ENCODE measurements at places on chromosomes 5 and 9.

- DNase-seq: no peak
These were observed 94.0 kb downstream of the RAPGEF6 start for GRCh38 chr5:131541071-131541470.

DNA sequence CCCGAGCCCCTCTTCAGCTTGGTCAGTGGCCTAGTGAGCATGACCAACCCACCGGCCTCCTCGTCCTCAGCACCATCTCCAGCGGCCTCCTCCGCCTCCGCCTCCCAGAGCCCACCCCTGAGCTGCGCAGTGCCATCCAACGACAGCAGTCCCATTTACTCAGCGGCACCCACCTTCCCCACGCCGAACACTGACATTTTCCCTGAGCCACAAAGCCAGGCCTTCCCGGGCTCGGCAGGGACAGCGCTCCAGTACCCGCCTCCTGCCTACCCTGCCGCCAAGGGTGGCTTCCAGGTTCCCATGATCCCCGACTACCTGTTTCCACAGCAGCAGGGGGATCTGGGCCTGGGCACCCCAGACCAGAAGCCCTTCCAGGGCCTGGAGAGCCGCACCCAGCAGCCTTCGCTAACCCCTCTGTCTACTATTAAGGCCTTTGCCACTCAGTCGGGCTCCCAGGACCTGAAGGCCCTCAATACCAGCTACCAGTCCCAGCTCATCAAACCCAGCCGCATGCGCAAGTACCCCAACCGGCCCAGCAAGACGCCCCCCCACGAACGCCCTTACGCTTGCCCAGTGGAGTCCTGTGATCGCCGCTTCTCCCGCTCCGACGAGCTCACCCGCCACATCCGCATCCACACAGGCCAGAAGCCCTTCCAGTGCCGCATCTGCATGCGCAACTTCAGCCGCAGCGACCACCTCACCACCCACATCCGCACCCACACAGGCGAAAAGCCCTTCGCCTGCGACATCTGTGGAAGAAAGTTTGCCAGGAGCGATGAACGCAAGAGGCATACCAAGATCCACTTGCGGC, 1.8 kb downstream of the EGR1 start:
- no peak for DNase-seq

DNA sequence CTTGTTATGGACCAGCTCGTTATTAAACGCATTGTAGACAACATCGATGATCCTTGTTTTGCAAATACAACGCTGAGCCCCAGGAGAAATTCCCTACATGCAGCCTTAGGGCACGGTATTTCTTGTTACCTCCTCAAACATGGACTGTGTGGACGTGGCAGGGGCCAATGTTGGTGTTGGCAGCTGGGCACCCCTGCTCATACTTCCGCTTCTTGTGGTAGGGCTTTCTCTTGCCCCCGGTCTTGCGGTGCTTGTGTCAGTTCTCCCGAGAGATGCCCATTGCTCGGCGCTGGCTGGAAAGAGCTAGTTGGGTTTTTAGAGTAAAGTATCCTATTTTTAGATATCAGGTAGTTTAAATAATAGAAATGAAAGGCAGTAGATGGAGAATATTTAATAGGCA, 45.5 kb downstream of the UBAP1 start:
- DNase-seq: no peak

DNA sequence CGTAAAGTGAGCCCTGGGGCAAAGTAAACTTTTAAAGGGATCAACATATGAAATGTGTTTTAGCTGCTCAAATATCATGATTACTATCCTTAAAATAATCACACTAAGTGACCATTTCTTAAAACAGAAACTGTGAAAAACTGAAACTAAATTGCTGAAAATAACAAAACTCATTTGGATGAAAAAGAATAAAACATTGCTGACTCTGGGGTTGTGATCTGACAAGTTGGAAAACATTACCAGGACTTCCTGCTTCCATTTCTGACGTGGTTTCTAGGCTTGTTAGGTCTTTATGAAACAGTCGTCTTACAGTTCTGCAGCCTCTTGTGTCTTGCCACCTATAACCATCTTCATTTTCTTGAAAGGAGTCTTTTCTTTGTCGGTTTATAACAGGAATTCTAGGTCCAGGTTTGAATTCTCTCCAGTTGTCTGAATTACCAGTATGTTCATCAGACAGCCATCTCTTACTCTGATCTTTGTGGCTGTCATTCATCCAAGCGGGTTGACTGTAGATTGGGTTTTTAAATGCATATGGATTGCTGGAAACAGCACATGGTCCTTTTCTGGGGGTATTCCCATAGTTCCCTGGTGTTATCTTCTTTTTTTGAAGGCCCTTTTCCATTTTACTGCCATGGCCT, 1.7 kb downstream of the TUT7 start:
- DNase-seq: no peak

- DNase-seq: no peak
These were observed 113.0 kb downstream of the KLHL3 start for GRCh38 chr5:137622850-137623249.

Measured in stimulated activated CD4-positive, alpha-beta T cell treated with anti-CD3 and anti-CD28 coated beads, Interleukin-15, amount 100 ng/mL, for 48 hours (primary cell).